ENCODE measurements at places on chromosomes 1 and 21.

DNA sequence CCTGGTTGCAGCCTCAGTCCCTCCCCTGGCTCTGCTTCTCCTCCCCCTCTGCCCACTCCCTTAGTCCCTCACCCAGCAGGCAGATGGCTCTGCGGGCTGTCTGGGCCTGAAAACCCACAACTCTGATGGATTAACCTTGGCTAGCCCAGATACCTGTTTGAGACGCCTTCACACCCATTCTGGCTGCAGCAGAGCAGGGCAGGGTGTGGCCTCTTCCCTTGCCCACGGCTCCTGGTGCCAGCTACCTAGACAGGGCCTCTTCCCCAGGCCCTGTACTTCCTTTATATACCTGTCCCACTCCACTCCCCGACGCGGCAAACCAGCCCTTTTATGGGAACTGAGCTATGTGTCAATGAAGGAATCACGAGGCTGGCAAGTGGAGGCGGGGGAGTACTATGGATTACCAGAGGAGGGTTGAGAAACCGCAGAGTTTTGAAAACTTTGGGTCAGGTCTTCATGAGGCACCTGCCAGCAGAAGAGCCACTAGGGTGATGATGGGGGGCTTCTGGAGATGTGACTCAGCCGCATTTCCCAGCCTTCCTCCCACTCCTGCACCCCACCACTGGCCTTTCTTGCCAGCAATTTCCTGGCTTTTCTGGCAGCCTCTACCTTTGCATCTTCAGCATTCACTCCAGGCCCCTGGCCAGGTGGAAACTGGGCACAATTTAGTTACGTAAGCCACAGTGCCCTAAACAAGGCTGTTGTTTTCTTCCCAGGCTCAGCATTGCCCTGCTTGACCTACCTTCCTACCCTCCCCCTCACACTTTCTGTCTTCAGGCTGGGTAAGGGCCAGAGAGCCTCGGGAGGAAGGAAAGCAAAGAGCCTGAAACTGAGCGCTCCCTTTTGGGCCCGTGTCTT, at the start of gene CHI3L1:
TSS of gene CHI3L1 (minus strand) at position 259 of the 858 bp plus-strand sequence. CDS start at position 178, 81 bp downstream.
- DNase-seq = peak; percentile 89
- H3K27ac ChIP-seq = peak within 1 kb of the TSS; percentile 86
- peaks cover 3% of the 10 kb centered on the region for H3K4me1 ChIP-seq
- H3K27me3 ChIP-seq = no peaks in the 10 kb centered on the region
- H3K4me3 ChIP-seq = peak within 1 kb of the TSS; percentile 22
- H3K36me3 ChIP-seq = no peaks in the 10 kb centered on the region

GRCh38 chr1:202348005-202348508, 442 bp upstream of the PPP1R12B start:
- no peak overlapping the region for H3K4me3 ChIP-seq
- H3K27ac ChIP-seq = no peak overlapping the region
- no peaks in the 10 kb centered on the region for H3K4me1 ChIP-seq
- no peak for DNase-seq

DNA sequence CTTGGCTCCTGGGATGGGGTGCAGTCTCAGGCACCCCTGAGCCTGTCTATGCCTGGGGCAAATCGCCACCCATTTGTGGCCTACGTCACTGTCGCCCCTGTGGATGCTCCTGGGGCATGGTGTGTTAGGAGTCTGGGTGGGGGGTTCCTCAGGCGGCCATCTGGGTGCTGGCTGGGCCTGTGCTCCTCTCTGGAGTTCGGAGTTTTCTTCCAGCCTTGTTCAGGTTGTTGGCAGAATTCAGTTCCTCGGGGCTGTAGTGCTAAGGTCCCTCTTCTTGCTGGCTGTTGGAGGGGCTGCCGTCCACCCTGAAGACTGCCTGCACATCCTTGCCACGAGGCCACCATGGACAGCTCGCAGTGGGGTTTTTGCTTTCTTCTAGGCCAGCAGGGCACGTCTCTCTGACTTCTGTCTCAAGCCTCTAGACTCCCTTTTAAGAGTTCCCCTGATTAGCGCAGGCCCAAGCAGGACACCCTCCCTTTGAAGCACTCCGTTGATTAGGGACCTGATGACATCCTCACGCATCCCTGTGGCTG, 86.7 kb upstream of the C1orf174 start:
- no peak overlapping the region for H3K27ac ChIP-seq
- no peak for DNase-seq
- peaks cover 10% of the 10 kb centered on the region for H3K27me3 ChIP-seq
- H3K36me3 ChIP-seq = no peaks in the 10 kb centered on the region
- H3K4me3 ChIP-seq = no peak overlapping the region

DNA sequence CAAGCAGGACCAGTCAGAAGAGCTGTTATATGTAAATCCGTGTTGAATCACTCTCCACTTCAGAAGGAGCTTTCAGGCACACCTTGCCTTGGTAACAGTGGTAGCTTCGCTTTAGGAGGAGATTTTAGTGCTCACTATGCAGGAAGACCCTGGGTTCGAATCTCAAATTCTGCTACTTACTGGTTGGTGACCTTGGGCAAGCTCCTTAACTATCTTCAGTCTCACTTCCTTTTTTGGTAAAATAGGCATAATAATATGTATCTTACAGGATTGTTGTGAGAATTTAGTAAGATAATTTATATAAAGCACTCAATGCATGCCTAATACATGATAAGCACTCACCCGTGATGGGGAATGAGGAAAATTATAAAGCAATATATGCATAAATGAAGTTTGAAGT, 46.7 kb upstream of the GPR52 start:
- no peaks in the 10 kb centered on the region for H3K36me3 ChIP-seq
- no peaks in the 10 kb centered on the region for H3K4me1 ChIP-seq
- DNase-seq = no peak
- H3K27me3 ChIP-seq = no peaks in the 10 kb centered on the region
- no peak overlapping the region for H3K4me3 ChIP-seq

GRCh38 chr1:10685196-10685807, 111.1 kb downstream of the CASZ1 start:
- no peak for DNase-seq
- peak overlapping the region; percentile 73 for H3K27ac ChIP-seq
- H3K4me3 ChIP-seq = no peak overlapping the region
- no peaks in the 10 kb centered on the region for H3K27me3 ChIP-seq
- peaks cover 4% of the 10 kb centered on the region for H3K4me1 ChIP-seq

- no peaks in the 10 kb centered on the region for H3K27me3 ChIP-seq
- peak overlapping the region; percentile 98 for H3K27ac ChIP-seq
- no peaks in the 10 kb centered on the region for H3K36me3 ChIP-seq
- peak overlapping the region; percentile 90 for H3K4me3 ChIP-seq
- no peaks in the 10 kb centered on the region for H3K4me1 ChIP-seq
- peak; percentile 30 for DNase-seq
Measured at GRCh38 chr1:8816831-8817411, 519 bp downstream of the RERE start.
